ENCODE measurements at places on chromosomes 13 and 19. TPM values are rescaled to one million over a fixed set of nuclear protein-coding genes. Genes with fewer than 3 reads are reported as not detected.

DNA sequence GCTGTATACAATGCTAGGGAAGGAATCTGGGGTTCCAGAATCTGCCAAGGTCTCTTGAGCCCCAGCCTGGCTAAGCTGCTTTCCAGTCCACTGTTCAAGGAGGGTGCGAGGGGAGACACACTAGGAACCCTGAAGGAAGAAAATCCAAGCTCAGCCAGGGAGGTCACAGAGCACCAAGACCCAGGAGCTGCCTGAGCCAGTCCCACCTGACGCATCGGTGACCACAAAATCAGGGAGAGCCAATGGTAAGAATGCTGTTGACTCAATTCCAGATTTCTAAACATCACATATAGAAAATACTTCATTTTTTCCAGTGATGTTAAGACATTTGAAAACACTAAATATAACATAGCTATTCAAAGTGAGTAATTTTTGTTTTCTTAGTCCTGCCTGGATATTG lies 50.1 kb downstream of the CEP89 start:
- no peaks in the 10 kb centered on the region for H3K4me1 ChIP-seq
- H3K4me3 ChIP-seq: no peak overlapping the region

KIR3DL2 gene
- 0.74 TPM for total RNA-seq

DNA sequence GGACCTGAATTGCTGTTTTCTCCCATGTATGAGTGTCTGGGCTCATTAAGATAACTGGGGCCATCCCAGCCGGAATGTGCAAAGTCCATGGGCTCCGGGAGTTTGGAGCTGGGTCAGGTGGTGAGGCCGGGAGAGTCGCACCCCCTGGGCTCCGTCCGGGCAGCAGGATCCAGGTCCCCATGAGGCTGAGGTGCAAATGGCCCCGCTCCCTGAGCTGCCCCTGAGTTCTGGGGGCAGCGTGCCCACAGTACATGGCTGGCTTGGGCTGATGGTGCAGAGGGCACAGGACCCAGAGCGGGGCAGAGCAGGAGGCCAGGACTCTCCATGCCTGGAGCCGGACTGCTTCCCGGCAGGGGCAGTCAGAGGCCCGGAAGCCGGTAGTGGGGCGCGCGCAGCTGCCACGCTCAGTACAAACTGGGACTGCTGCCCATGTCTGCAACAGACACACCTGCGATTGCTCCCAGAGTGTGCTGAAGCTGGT lies 136.0 kb downstream of the KDM4B start:
- peaks cover 4% of the 10 kb centered on the region for H3K36me3 ChIP-seq
- no peak overlapping the region for H3K27ac ChIP-seq
- no peaks in the 10 kb centered on the region for H3K27me3 ChIP-seq

LGALS14 gene
- not detected for total RNA-seq

GRCh38 chr19:35430409-35431144 lies 17.5 kb upstream of the FFAR2 start:
- DNase-seq: no peak
- H3K4me3 ChIP-seq: no peak overlapping the region
- no peaks in the 10 kb centered on the region for H3K27me3 ChIP-seq
- H3K4me1 ChIP-seq: no peaks in the 10 kb centered on the region
- H3K27ac ChIP-seq: no peak overlapping the region
- H3K36me3 ChIP-seq: no peaks in the 10 kb centered on the region

All from CD4-positive, CD25-positive, alpha-beta regulatory T cell (primary cell).